NCI-H1436 (cell line): ENCODE measurements at places on chromosomes 12 and 14.
A peak's percentile ranks its signal among the peaks of the same experiment; 100 is the strongest.

GRCh38 chr14:54261283-54261682, 135.5 kb upstream of the CDKN3 start:
- no peak for DNase-seq

DNA sequence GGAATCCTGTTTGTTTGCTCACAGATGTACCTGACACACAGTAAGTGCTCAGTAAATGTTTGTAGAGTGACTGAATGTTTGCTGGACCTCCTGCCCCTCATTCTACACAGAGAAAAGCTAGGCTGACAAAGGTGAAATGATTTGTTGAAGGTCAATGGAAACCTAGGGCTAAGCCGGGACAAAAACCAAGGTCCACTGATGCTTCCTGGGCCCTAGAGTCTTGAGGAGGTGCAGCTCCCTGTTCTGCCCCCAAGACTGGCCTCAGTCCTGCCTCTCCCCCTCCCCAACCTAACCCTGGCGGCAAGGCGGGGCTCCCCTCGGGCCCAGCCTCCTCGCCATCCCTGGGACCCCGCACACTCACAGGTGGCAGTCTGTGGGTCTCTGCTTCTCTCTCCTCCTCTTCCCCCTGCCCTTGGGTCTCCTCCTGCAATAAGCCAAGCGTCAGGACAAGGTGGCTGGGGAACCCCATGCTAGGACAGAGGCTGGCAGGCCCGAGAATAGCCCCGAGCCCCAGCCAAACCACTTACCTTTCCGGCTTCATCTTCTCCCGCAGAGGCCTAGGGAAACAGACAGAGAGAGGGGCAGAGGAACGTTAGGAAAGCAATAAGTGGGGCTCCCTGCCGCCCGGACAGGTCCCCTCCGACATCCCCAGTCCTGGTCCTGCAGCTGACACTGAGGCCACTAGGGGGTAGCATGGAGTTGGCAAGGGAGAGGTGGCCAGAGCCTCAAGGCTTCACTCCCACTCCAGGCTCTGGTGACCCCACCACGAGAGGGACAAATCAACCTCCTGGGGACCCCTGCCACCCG, 9.3 kb downstream of the PGF start:
- peak; percentile 48 for DNase-seq

- no peak for DNase-seq
Measured at GRCh38 chr12:71011261-71011660, 90.7 kb upstream of the PTPRR start.

- DNase-seq = no peak
Measured at GRCh38 chr12:33771889-33772288, 250.4 kb upstream of the ALG10 start.

DNA sequence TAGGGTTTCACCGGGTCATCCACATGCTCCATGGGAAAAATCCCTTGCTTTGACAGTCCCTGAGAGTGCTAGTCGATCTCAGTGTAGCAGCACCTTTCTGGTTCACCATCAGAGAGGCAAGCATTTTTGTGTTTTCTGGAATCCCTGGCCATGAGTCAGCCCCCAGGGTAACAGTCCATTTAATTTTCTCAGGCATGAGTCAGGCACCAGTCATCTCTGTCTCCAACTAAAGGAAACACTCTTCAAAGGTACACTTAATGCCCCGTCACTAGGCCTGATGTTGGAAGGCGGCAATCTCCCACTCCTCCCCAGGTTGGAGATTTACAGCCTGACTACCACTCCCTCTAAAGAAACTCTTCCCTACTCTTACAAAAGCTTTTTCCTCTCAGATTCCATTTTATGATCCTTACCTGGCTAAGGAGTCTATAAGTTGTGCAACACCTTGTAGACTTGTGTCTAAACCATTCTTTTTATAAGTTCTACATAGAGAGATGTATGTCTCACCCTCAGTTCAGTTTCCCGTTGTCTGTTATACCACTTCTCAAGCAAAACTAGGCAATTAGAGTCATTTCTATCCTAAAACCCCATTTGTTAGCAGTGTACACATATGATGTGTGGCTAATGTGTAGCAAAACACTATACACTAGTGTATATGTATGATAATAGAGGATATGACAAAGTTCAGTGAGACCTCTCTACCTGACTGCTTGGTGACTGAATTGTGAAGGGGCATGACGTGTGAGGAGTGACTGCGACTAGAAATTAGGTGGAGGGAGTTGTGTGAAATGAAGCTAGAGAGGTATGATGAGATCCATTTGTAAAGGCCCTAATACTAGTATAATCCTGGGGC, 24.6 kb downstream of the TMEM19 start:
- no peak for DNase-seq

DNA sequence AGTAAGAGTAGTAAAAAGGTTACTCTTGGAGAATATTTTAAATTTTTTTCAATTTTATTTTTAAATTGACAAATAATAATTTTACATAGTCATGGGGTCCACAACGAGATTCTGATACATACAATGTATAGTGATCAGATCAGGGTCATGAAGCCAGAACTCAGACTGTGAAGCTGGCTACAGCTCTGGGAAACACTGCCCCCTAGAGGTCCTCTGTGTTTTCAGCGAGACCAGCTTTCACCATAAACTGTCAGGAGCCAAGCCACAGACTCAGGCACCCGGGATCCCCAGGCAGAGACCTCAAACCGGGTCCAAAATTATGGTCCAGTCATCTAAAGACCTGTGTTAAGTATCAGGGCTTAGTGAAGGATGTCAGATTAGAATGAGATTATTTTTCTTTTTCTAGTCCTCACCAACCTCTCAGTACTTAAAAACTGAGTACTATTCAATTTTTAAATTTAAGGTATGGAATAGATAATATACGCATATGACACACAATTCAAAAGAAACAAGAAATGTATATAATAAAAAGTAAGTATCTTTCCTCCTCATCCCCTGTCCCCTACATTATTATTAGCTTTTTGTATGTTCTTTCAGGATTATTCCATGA, 397.1 kb downstream of the MDGA2 start:
- DNase-seq = peak; percentile 20

DNA sequence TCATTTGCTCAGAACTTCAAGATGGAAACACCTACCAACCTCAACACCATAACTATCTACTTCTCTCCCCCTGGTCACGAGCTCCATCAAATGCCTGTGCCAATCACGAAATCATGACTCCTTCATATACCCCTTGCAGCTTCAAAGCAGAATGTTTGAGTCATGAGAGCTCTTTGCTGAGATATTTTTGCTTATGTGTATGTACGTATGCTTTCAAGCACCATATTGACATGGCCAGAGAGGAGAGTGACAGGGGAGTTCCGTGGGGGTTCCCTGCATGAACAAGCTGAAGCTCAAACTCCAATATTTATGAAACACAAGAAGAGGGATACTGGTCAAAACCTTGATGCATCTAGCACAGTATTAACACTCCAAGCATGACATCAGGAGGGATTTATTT, 374.4 kb downstream of the DPF3 start:
- no peak for DNase-seq

DNA sequence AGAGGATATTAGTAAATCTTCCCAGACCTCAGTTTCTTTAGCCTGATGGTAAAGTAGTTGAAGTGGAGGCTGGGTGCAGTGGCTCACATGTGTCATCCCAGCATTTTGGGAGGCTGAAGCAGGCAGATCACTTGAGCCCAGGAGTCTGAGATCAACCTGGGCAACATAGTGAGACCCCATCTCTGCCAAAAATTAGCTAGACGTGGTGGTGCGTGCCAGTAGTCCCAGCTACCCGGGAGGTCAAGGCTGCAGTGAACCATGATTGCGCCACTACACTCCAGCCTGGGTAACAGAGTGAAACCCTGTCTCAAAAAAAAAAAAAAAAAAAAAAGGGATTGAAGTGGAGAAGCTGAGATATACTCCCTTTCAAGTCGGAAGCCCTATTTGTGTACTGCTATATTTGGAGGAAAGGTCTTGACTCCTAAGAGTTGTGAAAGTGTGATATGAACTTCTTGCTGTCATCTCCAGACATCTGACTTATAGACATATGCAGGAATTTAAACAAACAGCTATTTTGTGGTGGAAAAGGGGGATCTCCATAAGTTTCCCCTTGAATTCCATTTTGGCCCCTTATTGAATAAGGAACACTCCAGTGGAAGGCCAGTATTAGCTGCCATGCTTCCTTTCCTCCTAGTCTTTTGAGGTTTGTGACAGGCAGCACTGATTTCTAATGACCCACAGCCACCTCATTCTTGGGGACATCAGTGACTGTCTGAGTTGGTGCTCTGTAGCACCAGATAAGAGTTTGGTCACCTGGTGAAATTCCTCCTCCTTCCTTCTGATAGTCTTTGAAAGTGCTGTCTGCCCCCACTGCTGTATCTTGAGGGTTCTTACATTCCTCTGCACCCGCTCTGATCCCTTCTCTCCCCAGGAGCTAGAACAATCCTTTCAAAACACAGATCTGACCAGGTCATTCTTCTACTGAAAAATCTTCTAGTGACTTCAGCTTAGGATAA, 7.4 kb downstream of the ELK3 start:
- DNase-seq = no peak

DNA sequence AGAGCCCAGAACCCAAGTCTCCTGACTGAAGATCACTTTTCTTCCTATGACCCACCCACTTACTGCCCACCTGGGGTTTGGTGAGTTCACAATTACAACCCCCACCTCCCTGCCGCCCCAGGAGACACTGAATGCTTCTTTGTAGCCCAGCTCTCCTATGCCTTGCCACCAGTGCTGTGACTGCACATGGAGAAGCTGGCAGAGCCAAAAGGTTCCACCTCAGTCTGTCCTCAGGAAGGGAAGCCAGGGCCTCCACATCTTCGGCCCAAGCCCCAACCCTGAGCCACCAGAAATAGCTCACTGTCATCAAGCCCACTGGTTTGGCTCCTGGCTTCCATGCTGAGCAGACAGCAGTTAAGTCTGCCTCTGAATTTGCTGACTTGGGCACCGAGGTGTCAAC, 25.6 kb downstream of the OTUB2 start:
- no peak for DNase-seq

DNA sequence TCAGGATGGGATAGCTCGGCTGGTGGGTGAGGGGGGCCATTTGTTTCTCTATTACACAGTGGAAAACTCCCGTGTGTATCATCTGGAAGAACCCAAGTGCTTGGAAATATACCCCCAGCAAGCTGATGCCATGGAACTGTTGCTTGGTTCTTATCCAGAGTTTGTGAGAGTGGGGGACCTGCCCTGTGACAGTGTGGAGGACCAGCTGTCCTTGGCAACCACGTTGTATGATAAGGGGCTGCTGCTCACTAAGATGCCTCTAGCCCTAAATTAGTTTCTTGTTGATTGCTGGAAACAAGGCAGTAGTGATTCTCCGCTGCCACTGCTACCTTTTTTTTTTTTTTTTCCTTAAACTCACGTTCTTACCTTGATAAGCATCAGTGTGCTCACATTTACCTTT, 1.9 kb downstream of the RIOX1 start:
- DNase-seq = no peak

- no peak for DNase-seq
Measured at GRCh38 chr12:55963760-55964159, 2.1 kb downstream of the PMEL start.

DNA sequence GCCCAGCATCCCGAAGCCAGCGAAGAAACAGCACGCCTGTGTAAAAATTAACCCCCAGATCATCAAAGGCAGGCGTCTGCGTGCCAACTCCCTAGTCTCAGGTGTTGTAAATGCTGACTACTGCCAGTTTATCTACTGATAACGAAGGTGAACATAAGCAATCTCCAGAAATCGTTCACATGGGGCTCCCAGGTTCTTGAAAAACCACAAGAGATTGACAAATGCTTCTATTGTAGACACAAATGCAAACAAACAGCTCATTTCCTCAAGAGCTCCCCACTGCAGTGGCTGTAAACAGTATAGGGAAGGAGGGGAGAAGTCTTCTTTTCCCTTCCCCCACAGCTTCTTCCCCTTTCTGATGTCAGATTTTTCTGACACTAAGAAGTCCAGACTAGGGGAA, 5.3 kb upstream of the PLEKHG3 start:
- DNase-seq = peak; percentile 24
